ENCODE measurements at places on chromosomes 2 and 18.

DNA sequence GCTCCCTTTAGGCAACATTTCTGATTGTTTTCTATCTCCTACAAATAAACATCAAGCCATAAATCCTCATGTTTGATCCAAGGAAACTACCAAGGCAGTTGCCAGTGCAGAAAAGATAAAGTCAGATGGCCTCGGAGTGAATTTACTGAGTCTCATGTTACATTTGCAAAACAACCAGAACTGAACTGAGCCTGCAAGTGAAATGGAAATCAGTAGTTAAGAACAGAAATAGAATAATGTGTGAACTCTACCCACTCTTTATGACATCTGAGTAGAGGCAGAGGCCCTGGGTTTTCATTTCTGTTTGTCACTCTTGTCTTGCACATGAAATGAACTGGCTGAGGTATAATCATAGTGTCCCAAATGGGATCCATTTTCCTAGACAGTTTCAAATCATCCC, 20.4 kb upstream of the DAPL1 start:
- DNase-seq: peak; percentile 22

DNA sequence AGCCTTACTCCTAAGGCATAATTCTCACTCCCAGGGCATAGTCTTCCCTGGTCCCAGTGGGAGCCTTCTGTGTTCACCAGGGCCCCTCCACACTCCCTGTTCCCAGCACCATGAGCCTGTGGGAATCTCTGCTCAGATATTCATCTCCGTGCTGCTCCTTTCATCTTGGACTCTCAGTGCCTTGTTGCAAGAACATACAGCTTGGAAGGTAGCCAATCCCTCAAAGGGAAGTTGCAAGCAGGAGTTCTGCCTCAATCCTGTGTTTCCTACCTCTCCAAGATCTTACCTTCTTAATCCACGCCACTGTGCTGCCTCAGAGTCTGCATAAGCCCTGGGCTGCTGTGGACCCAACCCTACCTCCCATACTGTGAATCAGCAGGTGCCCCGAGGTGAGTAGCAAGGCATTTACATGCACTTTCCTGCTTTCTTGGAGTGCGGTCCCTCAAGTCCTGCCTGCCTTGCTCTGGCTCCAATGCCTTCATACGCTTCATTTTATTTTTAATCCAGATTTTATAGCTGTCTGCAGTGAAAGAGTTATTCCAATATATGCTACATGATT, 413.8 kb upstream of the RAB6C start:
- no peak for DNase-seq

- DNase-seq: no peak
These were observed at the start of gene GPR55 for GRCh38 chr2:230924470-230925341. GPR55 (minus strand) TSS chr2:230925242; CDS start chr2:230910962, 14,280 bp downstream.

DNA sequence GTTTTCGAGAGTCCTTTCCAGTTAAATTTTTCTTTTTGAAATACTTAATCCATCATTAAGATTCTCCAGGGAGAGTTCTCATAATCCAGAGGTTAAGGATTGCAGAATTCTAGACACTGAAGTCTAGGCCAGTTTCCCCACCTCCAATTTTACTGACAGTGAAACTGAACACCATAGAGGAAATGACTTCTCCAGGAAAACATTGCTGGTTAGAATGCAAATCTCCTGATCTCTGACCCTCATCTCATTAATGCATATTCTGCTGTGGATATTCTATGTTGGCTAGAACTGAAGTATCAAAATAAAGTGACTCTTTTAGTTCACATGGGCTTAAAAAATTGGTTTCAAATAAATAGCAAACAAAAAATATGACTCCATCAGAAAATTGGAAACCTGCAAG, 105.8 kb upstream of the UGP2 start:
- DNase-seq: no peak

DNA sequence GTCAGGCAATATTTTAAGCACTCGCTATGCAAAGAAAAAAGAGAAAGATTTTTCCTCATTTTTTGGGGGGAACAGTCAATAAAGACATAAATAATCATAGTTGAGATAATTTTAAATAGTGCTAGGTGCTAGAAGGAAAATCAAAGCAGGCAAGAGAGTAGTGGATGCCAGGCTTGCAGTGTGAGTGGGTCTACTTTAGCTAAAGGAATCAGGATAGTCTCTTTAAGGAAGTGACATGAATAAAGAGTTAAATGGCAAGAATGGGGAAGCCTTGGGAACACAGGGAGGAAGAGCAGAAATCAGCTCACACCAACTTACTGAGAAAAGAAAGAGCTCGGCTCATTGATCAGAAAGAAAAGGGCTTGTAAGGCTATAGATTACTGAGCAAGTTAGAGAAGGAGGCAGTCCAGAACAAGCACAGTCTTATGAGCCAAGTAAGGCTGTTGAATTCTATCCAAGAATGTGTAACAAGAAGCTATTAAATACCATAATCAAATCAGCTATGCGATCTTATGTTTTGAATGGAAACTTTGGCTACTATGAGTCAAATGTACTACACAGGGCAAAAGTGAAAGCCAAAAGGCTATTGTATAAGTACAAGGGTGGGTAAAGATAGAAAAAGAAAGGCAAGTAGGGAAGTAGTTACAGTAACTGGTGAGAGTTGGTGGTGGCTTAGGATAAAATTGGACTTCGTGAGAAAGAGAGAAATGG, 833.8 kb upstream of the PIK3C3 start:
- no peak for DNase-seq

GRCh38 chr2:147614471-147614870, 230.4 kb upstream of the ACVR2A start:
- peak; percentile 85 for DNase-seq

Measured in small intestine (tissue), 16 donors.